Hypothalamus (tissue), 51 donors: ENCODE measurements at places on chromosomes 6 and 20.

DNA sequence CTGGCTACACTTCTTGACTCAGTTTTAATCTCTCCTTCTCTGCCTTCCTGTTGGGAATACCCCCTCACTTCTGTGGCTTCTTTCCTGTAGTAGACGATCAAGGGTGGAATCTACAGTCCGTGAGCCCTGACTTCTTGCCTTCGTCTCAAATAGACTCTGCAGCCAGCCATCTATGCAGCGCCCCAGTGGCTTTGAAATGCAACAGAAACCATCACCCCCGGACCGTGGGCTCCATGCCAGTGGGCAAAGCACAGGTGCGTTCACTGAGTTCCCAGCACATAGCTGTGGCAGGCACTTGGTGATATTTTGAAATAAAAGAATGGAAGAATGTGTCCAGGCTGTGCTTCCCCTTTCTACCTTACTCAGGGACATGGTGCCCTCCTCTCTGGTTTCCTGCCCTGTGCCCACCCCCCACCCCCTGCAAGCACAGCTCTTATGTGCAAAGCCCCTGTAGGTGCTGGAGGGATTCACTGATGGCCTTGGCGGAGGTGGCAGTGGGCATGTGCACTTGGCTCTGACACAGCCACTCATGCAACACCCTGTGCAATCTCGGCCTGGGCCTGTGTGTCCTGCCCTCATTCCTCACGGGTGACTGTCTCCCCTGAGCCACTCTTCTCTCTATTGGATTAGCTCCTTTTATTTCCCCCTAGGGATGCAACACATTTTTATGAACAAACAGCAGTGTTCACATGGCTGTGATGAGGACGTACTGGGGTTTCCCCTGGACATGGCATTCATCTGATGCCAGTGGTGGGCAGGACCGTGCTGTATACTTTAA lies 5.5 kb upstream of the CDSN start:
- DNase-seq = no peak

DNA sequence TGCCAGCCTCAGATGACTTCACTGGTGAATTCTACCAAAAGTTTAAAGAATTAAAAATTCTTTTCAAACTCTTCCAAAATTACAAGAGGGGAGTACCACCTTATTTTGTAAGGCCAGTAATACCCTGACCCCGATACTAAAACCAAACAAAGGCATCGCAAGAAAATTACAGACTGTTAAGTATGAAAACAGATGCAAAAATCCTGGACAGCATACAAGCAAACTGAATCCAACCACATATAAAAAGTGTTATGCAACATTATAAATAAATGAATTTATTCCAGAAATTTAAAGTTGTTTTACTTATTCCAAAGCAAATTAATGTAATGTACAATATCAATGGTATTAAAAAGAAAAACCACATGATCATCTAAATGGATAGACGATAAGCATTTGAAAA lies 873.6 kb upstream of the GJE1 start:
- DNase-seq = no peak

- no peak for DNase-seq
These were observed 282.8 kb downstream of the ALDH8A1 start for GRCh38 chr6:134667111-134667510.

- DNase-seq = no peak
These were observed 296.2 kb downstream of the RIMS1 start for GRCh38 chr6:72182337-72183246.

- no peak for DNase-seq
These were observed 61.5 kb upstream of the FNDC1 start for GRCh38 chr6:159107451-159108260.

- no peak for DNase-seq
These were observed 7.6 kb downstream of the LEMD2 start for GRCh38 chr6:33781131-33781975.

DNA sequence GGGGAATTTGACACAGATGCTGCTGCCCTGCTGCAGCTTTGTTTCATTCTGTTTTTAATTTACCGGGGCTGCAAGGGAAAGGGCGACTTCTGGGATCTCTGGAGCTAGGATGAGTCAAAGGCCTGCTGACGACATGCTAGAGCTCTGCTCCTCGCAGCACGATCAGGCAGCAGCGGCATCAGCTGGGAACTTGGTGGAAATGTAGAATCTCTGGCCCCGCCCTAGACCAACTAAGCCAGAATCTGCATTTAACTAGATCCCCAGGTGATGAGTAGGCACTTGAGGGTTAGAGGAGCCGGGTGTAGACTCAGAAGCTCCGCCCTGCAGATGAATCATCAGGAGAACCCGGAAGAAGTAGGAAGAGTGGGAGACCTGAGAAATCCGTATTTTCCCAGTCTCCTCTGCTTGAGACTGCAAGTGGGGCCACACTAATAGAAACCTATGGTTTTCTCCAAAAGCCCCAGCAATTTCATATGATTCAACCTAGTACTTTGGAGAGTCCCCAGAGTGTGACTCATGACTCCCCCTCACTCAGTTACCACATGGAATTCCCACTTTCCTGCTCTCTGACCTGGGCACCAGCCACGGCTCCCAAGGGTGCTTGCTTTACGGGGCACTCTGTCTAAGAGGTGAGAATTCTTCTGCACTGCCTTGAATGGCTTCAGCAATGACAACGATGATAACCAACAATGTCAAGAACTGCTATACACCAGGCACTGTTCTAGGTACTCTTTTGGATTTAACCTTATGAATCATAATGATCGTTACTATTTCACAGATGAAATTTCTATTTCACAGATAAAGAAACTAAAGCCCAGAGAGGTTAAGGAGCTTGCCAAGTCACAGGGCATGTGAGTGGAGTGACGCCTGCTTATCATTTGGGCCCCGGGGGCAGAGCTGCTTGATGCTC lies 18.1 kb downstream of the TUBB2B start:
- no peak for DNase-seq

- no peak for DNase-seq
These were observed 151.3 kb upstream of the UST start for GRCh38 chr6:148595550-148595949.

DNA sequence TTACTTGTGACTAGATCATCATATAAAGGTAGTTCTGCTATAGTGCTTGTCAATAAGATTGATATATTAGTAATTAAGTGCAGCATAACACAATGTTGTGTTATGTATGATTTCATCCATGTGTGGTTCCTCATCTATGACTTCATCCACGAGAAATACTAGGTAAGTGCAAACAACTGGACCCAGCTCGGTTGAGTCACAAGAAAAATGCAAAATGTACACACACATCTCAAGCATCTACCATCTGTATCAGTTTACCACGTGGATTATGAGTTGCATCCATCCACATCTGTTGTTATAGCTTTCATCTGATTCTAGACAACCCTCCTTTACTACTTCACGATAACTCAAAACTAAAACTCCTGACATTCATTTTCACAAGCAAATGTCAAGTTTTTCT lies 517.0 kb upstream of the CITED2 start:
- no peak for DNase-seq

DNA sequence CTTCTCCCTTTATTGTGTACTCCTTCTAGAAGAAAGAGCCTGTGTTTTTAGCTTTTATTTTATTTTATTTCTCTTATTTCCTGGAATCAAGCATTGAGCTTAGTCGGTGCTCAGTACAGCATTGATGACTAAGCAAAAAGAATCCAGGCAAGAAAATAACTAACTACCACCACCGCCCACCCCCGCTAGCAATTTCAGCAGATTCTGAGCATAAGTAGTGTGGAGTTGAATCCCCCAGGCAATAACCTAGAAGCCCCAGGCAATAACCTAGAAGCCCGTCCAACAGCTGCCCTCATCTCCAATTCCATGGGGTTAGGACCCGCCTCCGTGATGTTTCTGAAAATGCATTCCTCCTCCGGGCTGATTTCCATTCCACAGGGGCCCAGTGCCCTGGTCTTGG lies 258.0 kb upstream of the TAB2 start:
- DNase-seq = no peak

- DNase-seq = no peak
These were observed at the start of gene CDH4 for GRCh38 chr20:61251529-61252393. CDH4 (plus strand) TSS chr20:61252261.

DNA sequence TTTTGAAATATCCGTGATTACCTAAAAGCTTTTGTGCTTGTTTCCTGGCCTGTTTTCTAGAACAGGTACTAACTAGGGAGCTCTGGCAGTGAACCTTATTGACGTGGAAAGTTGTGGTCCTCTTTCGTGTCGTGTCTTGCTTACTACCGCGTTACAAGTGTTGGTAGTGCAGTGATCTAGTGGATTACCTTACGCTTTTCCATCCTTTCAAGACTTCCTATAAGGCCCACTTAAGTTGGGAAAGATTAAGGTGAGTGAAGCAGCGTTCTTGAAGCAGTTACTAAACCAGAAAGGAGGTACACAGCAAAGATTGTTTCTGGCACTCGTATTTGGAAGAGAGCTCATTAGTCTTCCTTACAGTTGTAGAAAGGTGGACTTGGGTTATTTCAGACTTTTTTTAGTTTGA lies 1.9 kb downstream of the PNRC1 start:
- DNase-seq = no peak

DNA sequence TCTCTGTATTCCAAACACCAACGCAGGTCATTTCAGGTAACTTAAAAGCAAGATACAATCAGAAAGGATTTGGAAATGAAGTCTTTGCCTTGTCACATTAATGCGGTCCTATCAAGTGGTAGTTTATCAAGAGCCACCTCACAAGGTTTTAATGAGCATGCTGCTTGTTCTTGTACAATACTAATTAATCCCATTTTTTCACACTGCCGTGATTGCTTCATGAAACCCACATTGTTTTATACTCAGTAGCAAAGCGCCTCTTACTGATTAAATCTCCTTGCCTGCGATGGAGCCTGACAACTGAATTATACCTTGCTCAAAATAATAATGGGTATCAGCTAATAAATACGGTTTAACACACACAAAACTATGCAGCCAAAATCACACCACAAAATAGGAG lies 234.1 kb upstream of the TSHZ2 start:
- DNase-seq = peak; percentile 14

DNA sequence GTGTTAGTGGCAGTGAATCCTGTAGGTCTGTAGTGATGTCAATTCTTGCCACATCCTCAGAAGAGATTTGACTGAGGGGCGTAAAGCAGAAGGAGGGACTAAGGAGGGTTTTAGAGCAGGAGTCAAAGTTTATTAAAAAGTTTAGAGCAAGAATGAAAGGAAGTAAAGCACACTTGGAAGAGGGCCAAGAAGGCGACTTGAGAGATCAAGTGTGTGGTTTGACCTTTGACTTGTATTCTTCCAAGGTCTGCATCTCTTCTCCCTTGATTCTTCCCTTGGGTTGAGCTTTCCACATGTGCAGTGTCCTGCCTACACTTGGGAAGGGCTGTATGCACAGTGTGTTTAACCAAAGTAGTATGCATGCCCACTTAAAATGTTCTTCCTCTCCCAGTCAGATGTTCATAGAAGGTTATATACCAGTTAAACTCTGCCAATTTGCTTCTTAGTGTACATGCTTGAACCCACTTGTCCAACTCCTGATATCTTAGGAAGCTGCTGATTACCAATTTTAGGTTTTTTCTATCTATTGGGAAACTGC lies 627.6 kb downstream of the MMUT start:
- DNase-seq = no peak

DNA sequence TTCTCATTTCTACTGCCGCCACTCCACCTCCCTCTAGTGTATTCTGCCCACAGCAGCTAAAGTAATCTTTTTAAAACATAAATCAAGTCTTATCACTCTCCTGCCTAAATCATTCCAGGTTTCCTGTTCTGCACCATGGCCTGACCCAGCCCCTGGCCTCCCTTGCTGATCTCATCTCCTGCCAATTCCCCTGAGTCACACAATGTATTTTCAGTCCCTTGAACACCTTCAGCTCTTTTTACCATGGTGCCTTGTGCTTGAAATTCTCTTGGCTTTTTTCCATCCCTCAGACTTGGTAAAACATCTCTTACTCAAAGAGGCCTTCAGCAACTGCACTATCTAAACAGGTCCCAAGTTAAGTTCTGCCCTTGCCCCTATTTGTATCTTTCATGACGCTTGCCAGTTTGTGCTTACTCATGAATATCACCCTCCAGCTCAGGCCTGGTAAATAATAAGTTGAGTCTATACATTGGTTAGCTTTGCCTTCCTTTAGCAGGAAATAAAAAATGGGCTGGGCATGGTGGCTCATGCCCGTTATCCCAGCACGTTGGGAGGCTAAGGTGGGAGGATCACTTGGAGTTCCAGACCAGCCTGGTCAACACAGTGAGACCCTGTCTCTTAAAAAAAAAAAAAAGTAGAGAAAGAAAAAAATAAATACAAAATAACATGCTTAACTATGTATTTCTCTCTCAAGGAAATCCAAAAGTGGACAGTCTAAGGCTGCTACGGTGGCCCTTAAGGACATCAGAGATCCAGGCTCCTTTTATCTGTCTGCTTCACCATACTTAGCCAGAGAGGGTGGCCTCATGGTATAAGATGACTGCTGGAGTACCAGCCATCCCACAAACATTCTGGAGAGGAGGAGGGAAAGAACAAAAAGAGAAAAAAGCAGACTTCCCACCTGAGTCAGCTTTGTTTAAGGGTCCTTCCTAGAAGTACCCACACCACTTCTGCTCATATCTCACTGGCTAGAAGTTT lies 62.2 kb downstream of the ARFGEF2 start:
- DNase-seq = no peak

DNA sequence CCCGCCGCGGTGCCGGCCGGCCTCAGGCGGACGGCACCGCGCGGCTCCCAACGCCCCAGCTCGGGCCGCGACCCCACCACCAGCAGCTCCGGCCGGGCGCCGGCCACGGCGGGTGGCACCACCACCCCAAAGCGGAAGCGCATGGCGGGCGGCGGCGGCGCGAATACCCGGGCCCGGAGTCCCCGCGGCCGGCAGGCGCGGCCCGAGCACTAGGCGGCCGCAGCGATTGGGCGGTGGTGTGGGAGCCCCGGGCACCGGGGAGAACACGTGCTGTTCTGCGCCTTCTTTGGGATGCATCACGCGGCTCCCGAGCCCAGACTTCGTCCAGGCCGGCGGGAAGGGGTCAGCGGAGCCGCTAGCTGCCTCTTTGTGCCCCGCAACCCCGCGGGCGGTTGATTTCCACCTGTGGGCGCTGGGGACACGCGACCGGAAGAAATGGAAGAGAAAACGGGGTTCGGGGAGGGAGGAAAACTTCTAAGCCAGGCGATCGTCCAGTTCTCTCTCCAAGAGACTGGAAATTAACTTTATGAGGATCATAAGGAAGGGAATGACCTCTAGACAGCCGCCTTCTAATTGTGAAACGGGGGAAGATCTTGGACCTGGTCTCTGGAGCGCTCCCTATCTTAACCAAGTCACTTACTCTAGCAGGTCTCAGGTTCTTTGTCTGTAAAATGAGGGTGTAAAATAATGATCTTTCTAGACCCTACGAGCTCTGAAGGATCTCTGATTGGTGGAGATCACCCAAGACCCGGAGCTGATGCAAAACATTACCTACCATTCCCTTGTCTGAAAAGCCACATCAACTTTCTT lies at the start of gene EPM2A:
EPM2A (minus strand) TSS at position 165 of the 810 bp plus-strand sequence; CDS start at position 143, 22 bp downstream.
- peak; percentile 83 for DNase-seq

GRCh38 chr20:37845241-37845681 lies 57.7 kb upstream of the VSTM2L start:
- DNase-seq = no peak

GRCh38 chr20:11112832-11113231 lies 439.0 kb upstream of the JAG1 start:
- DNase-seq = no peak

DNA sequence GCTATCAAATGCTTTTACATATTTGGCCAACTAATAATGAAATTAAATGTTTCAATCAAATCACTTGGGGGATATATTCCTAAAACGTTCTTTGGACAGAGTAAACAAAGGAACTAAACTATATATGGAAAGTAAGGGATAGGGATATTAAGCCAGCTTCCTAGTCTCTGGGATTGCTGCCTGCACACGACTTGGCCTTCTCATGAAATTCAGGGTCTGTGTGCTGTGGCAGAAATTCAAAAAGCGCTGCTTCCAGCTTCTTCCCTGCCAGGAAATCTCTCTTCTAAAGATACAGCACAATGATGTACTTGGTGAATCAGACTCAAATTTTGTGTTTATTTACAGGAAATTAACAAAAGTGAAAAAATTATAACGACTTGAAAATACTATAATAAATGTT lies 206.3 kb upstream of the RAB32 start:
- DNase-seq = no peak
